ENCODE measurements at places on chromosomes 13 and 19.

- peak; percentile 29 for DNase-seq
Observed at GRCh38 chr19:44653977-44654774, 10.5 kb downstream of the PVR start.

GRCh38 chr13:30257468-30258099 lies 49.8 kb downstream of the KATNAL1 start:
- no peak for DNase-seq

- DNase-seq, result no peak
Observed at GRCh38 chr13:73325723-73326558, 267.1 kb downstream of the KLF5 start.

GRCh38 chr13:43363156-43363953 lies 340.0 kb downstream of the DNAJC15 start:
- no peak for DNase-seq

GRCh38 chr13:60075850-60076249 lies 87.9 kb downstream of the DIAPH3 start:
- DNase-seq, result no peak

Data from dorsolateral prefrontal cortex (tissue), 122 donors.